ENCODE measurements at places on chromosomes 16 and 17.

- DNase-seq: no peak
Measured at GRCh38 chr16:50615891-50616290, 65.2 kb downstream of the SNX20 start.

- DNase-seq: no peak
Measured at GRCh38 chr16:57575468-57576277, 33.2 kb downstream of the ADGRG5 start.

DNA sequence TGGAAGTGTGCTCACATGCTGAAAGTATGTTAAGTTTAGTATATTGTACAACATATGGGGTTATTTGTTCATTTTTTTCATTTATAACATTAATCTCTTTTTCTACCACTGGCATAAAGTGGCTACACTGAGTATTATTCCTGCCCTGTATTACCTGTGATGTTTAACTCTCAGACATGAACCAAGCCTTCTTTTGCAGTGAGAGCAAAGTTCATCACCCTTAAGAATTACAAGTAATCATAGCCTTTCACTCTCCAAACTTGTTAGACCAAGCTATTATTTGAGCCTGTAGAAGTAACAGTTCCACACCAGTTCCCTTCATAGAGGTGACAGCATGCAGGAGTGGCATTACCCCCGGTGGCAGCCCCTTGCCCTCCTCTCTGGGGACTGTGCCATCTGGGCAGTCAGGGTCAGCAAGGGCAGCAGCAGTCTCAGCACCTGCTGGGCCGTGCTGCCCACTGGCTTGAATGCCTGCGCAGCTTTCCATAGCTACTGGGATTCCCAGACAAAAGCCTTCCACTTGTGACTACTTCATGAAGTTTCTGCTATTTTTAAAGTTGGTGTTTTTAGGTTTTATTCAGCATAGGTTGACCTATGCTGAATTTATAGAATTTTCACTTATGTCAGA is 71.3 kb downstream of the TMC6 start:
- DNase-seq: no peak

GRCh38 chr17:57599271-57600045 is 145.6 kb downstream of the CCDC182 start:
- DNase-seq: no peak

DNA sequence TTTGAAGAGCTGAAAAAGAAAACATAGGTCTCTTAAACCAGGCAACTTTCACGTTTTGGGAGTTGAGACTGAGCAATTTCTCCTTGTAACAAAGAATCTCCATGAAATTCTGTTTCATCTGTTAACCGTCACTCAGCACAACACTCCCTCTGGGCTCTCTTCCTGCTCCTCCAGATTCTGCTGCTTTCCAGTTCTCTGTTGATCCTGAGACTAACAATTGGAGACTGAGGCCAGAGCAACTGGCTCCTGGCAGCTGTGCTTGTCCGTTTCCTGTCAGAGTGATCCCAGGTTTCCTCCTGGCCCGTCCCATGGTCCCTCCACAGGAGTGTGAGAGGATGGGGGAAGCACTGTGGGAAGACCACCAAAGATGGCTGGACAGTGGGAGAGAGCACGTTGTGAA is 32.5 kb downstream of the IST1 start:
- DNase-seq: no peak

GRCh38 chr16:13154799-13155198 is 253.4 kb downstream of the SHISA9 start:
- DNase-seq: no peak

DNA sequence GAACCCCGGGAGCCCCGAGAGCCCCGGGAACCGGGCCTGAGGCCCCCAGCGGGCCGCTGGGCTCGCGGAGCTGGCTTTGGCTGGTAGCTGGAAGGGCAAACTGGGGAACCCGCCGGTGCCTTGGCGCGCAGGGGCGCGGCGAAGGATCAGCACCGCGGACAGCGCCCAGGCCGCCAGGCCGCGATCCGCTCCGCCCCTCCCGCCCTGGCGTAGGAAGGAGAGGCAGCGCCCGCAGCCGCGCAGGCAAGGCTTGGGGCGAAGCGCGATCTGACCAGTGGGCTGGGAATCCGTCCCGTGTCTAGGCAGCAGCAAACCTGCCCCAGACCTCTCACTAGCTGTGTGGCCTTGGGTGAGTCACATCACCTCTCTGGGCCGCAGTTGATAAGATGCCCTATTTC is 331 bp upstream of the CCDC92B start:
- DNase-seq: peak; percentile 77

DNA sequence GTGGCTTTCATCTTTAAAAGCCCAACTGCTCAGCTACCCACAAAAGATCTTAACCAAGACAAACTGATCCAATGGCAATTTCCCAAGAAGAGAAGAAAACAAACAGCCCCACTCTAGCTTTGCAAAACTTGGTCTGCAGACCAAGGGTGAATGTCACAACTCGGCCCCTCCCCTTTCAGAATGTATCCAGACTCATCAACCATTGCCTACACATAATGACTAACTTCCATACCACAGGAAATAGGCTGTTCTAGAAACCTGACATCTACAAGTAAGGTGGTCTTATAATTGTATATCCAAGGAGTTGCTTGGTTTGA is 16.0 kb downstream of the DCUN1D3 start:
- DNase-seq: no peak

DNA sequence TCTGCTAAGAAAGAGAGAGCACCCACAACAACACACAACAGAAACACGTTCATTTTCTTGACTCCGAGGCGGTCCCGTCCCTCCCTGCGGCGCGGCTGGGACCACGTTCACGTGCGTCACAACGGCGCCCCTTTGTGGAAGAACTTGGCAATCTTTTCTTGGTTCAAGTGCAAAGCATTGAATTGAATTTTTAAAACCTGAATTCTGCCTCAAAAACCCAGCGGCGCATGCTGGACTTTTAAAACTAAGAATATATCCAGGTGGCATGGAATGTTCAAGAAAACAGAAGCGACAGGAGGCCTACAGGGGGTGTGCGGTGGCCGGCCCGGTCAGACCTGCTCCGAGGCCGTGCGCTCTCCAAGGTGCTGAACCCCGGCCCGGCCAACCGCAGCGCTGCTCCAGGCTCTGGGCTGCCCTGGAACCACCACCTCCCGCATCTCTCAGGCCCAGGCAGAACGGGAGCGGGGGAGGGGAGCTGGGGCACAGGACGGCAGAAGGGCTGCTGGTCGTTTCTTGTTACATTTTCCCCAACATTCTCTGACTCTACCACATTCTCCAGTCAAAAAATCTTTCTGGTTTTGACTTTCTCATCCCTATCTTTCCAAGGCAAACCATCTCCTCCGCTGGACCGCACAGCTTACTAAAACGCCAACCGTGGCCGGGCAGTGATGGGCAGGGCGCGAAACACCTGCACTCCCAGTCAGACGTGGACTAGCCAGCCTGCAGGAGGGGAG is 3.4 kb upstream of the HEXD start:
- DNase-seq: peak; percentile 80

DNA sequence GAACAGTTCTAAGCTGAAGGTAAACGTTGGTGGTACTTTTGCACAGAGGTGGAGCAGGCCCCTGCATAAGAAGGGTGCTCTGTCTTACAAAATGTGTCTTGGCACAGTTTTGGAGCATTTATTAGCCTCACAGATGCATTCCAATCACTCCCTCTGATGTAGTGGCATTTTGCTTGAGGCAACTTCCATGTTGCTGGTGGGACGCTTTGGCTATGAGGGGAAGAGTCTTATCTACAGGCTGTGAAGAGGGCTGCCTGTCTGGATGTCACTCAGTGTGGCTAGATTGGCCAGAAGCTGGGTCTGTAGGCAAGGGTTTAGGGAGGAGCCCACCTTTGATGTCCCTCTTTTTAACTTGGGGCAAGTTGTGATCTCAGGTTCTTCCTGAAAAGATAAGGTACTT is 2.6 kb upstream of the RARA start:
- DNase-seq: no peak

- peak; percentile 90 for DNase-seq
Measured at GRCh38 chr16:56332464-56333079, 92.8 kb downstream of the AMFR start.

DNA sequence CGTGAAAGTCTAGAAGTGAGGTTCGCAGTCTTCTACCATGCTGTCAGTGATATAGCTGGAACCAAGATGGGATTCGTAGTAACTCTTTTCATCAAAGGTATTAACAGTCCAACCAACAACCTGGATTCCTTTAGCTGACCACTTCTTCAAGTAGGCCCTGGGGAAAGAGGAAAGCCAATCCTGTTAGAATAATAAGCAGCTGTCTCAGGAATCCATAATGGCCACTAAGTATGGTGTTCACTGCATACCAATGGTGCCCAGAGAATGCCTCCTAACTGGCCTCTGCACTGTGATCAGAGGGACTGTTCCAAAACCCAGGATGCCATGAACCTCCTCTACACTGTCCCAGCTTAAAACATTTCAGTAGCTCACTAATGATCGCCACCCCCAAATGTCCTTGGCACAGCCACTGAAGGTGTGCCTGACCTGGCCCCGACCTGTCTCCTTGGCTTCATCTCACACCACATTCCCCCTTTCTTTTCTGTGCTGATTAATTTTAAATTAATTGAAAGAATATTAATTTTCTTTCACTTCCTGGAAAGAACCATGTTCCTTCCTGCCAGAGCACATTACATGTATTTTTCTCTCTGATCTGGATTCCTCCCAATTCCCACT is 18.3 kb downstream of the GDE1 start:
- no peak for DNase-seq

DNA sequence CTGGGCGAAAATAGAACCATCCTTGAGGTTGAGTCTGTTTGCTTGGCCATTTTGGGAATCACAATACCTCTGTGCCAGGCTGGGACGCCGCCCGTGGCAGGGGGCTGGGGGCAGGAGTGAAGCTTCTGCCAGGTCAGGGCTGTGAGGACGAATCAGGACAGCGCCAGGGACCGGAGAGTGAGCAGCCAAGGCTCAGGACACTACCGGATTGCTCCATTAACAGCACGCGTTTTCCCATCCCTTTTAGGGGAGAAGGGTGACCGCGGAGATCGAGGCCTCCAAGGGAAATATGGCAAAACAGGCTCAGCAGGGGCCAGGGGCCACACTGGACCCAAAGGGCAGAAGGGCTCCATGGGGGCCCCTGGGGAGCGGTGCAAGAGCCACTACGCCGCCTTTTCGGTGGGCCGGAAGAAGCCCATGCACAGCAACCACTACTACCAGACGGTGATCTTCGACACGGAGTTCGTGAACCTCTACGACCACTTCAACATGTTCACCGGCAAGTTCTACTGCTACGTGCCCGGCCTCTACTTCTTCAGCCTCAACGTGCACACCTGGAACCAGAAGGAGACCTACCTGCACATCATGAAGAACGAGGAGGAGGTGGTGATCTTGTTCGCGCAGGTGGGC is 23.4 kb downstream of the C1QTNF1 start:
- DNase-seq: no peak

DNA sequence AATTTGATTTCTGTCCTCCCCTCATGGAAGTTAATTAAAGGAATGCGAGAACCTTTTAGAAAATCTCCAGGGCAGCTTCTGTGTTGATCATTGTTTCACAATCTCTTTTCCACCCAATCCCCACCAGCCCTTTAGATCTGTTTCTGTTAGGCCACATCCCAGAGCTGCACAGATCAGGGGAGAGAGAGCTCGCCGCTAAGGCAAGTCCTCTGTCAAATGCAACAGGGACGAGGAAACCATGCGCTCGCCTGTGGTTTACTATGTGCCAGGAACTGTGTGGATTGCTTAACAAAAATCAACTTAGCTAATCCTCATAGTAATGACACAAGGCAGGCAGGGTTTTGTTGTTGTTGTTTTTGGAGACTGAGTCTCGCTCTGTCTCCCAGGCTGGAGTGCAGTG is 115.4 kb downstream of the SALL1 start:
- DNase-seq: no peak

DNA sequence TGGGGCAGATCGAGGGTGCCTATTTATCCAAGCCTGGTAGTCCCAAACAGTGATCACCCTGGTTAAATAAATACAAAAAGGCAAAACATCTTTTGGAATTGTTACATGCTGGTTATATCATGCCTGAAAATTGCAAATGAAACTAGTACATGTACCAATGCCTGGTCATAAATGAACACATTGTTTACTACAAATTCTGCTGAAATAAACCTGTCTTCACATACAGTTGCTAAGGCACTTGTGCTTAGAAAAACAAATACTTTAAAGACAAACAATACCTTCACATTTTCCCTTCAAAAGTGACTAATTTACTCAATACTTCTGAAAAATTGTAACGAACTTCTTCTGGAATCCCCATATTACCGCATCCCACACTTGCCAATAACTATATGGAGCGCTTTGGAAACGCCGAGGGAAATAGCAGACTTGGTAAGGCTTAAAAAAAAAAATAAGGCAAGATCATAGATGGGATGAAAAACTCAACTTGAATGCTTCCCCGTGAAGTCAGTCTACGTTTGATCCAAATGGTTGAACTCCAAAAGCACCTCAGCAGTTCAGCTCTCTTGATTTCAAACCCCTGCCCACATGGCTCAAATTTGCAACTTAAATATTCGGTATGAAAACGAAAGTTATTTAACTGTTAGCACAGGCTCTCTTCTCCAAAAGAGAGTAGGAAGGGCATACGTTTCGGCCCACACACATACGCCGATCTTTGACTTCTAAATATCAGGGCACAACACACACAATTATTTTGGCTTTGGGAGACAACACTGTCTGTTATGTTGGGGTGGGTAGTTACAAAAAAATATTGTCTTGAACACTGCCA is 264.5 kb downstream of the NTN1 start:
- DNase-seq: no peak

GRCh38 chr16:82694239-82694874 is 67.6 kb downstream of the CDH13 start:
- DNase-seq: no peak

DNA sequence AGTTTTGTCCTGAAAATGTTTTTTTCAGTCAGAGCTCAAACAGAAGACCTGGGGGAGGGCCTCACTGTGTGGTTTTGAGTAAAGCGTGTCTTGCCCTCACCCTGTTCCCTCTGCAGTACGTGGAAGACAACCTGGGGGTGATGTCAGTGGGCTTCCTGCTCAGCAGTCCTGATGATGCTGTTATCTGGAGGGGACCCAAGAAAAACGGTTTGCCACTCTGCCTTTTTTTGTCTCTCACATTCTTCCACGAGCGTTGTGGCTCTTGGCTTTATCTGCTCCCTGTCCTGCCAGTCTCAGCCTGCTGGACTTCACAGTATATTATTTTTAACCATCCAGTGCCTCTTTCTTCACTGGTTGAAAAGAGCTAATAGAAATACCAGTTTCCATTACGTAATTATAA is 12.9 kb downstream of the NUBP1 start:
- DNase-seq: no peak

DNA sequence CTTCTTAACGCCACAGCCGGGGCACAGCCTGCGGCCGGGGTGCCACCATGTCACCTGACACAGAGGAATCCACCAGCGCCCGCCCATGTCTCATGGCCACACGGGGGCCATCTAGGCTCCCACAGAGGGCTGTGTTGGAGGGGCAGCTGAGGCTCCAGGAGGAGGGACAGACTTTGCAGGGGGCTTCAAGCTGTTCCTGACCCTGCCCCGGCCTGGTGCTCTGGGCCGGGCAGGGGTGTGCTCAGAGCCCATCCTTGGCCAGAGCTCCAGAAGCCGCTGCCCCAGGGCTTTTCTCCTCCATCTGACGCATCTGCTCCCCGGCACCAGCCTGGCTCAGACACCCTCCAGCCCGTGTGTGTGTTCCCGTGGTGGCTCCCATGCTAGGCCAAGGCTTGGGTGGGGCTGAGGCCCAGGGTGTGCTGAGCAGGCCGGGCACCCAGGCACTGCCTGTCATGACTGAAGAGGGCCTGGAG is 7.8 kb upstream of the SLC38A10 start:
- DNase-seq: no peak

GRCh38 chr17:51342257-51342656 is 81.9 kb downstream of the UTP18 start:
- no peak for DNase-seq

- no peak for DNase-seq
Measured at GRCh38 chr17:46038414-46038813, 39.4 kb downstream of the STH start.

Data from testis (tissue), 5 donors.